ENCODE measurements at places on chromosomes 5 and 9.

- no peak for DNase-seq
Observed at GRCh38 chr9:116286297-116286696, 132.7 kb downstream of the PAPPA start.

DNA sequence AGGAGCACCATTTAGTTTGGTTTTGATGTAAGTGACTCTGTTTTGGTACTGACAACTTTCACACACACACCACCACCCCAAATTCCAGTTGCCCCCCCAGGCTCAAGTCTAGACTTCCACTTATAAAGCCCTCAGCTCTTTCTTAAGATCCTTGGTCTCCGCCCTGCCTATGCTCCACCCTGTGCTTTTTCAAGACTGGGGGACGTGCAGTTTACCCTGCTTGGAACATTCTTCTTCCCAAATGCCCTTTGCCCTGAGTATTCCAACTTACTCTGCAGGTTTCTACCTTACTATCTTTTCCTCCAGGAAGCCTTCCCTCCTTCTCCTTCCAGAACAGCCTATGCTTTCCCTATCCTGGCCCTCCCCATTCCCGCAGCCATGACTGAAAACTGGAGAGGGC lies 1.5 kb upstream of the TRIM14 start:
- DNase-seq = no peak

- DNase-seq = no peak
Observed at GRCh38 chr9:36991516-36992134, 42.4 kb downstream of the PAX5 start.

DNA sequence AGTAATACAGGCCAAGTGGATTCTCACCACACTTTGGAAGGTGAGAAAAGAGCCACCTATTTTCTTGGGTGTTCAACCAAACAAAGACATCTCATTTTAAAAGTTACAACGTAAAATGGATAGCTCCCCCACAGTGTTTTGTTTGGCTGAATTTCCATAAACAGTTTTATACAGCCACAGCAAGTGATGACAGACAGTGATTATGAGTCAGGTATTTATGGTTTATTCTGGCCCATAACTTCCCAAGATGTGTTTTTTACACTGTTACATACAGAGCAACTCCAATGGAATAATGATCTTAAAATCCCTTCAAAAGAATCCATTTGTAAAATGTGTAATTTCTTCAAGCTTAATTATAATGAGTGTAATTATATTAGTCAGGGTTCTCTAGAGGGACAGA lies 421.3 kb downstream of the TLE1 start:
- DNase-seq = no peak

DNA sequence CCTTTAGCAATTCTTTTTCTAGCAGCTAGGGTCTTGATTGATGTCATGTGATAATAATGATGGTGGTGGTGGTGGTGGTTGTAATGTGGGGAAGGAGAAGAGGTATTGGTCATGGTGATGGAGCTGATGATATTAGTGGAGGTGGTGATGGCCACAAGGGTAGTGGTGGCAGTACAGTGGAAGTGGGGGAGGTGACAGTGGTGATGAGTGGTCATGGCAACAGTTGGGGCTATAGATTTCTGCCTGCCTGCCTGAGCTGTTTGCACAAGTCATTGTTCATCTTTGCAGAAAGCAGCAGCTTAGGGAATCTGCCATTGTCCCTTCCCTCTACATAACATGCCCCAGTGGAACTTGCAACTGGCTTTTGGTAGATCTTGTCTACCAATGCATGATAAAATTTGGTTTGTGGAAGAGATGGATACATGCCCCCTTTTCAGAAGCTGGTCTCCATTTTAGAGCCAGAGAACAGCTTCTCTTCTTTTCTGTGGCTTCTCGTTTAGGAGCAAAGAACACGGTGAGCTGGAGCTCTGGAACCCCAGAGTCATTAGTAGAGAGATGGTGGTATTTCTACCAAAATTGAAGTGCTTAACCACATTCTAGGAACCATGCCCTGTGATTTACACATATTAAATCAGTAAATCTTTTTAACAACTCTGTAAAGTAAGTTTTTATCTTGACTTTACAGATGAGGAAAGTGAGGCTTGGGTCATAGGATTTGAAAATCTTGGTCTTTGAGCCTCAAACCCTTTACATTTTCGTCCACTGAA lies 100.3 kb downstream of the AOPEP start:
- no peak for DNase-seq

GRCh38 chr5:107425541-107426031 lies 245.2 kb downstream of the EFNA5 start:
- DNase-seq = peak; percentile 81

DNA sequence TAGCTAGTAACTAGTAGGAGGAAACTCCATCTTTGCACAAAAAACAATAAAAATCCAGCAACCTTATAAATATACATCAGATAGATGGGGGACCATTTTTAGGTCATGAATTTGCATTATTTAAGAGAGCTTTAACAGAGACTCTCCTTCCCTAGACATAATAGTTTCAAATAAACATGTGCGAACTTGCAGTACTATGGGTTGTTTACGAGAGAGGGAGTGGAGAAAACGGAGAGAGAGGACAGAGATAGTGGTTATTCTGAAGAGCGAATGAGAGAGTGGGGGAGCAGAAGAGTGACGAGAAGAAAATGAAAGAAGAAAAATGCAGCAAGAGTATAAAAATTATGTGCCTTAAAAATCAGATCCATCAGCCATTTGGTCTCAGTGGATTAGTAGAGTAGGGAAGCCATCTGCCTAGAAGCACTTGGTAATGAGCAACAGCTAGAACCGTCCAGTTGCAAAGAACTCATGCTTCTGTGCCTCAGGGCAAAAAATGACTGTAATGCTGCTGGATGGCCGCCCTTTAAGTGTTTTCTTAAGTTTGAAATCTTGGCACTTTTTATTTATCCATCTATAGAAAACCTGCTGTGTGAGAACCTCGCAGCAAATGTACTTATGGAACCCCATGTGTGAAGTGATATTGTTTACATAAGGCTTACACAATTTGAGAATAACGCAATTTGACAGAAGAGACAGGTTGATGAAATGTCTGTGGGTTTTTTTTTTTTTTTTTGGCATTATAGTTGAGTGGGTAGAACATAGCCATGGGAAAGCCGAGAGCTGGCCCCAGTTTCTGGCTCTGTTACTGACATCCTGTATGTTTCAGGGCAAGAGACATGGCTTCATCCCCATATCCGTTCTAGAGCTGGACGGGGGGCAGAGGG lies 95.6 kb upstream of the ZNF608 start:
- DNase-seq = no peak

DNA sequence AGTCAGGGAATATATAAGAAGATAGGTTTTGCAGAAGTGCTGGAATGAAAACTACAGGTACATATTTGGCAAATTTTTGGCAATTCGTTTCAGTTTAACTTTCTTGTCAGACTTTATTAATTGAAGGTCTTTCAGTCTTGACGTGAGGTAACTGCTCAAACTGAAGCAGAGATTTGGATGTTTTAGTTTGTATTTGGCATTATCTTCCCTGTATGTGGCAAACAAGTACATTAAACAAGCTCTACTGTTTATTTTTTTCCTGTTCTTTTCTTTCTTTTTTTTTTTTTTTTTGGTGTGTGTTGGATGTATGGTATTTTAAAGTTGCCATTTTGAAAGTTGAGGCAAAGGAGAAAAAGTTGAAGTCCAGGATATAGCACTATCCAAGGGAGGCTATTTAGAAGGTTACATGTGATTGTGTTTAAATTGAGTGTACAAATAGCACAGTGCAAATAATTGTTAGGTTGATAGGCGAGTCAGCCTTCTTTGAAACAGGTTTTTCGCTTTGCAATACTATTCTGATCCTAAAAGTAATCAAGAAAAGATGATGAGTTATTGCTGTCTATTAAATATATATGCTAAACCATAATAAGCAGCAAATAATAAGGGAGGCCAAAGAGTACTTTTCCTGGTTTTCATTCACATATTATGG lies 2.2 kb downstream of the PBX3 start:
- DNase-seq = no peak

- no peak for DNase-seq
Observed at GRCh38 chr5:54736003-54736797, 218.6 kb downstream of the SNX18 start.

DNA sequence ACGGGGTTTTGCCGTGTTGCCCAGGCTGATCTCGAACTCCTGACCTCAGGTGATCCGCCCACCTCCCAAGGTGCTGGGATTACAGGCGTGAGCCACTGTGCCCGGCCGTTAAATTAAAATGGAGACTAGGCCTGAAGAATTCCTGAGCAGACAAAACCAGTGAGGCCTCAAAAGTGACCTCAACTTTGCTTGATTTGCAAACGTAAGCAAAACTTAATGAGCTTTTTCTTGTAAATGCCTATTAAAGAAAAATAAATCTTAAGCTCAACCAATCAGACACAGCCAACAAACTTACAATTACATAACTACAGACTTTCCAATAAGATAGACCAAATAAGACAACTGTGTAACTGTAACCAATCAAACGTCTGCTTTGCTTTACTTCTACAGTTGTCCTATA lies 111.3 kb upstream of the SEMA6A start:
- no peak for DNase-seq

GRCh38 chr5:10434392-10434791 lies 7.3 kb upstream of the ROPN1L start:
- DNase-seq = no peak

DNA sequence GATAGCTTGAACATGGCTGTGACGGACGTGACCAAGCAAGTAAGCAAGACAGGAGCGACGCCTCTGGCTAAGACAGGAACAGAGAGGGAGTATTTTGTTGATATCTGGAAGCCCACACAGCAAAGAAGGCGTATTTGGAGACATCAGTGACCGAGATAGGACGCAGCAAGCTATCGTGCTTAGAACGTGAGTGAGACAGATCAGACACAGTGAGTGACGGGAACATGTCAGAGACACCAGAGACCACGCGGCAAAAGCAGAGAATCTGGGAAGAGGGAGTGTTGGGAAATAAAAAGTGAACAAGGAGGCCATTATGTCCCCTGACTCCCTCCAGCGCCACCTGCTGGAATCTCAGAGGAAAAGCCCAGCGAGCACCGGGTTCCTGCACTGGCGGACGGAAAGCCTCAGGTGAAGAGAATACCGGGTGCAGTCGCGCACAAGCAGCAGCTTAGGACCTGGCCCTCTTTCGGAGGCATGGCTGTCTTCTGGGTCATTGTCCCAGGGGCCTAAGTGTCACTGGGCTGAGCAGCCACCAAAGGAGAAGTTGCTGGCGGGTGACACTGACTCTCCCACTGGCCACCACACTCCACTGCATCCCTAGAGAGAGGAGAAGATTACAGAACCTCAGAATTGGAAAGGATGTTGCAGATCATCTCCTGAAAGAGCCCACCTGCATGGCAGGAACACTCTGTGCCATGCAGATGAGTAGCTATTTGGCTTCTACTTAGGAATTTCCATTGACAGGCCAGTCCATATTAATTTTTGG lies 99.1 kb downstream of the FBXO38 start:
- no peak for DNase-seq

GRCh38 chr5:35117967-35118366 lies 70.2 kb upstream of the AGXT2 start:
- peak; percentile 10 for DNase-seq

- no peak for DNase-seq
Observed at GRCh38 chr5:109468288-109468676, 58.5 kb upstream of the PJA2 start.

DNA sequence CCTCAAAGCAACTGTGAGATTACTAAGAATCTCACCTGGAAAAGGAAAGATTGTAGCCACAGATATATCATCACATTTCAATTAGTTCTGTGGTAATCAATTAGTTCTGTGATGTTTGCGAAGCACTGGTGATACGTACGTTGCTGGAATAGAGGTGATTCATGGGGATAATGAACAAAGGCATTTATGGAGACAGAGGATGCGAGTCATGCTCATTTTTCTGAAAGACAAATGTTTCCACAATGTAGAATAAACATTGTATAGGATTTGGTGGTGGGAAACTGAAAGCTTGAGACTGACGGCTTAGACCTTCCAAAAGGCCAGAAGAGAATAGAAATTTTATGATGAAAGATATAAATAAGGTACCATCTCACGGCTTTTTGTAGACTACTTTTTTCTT lies 507.3 kb upstream of the TYRP1 start:
- DNase-seq = peak; percentile 7

DNA sequence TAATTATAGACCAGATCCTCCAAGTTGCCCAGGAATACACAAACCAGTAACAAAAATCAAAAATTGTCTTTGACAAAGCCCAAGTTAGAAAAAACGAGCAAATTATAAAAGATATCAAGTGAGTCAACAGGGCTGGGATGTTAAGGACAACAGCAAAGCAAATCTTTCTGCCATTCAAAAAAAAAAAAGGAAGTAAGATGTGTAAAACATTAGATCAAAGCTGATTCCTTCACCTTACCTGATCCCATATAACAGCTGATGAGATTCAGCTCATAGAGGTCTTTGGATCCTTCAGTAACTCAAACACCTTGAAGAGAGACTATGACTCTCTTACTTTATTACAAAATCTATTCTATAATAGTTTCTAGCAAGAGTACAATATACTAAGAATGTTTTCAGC lies 100.9 kb downstream of the STRBP start:
- no peak for DNase-seq

GRCh38 chr5:149820536-149821510 lies 90.7 kb downstream of the PPARGC1B start:
- no peak for DNase-seq

DNA sequence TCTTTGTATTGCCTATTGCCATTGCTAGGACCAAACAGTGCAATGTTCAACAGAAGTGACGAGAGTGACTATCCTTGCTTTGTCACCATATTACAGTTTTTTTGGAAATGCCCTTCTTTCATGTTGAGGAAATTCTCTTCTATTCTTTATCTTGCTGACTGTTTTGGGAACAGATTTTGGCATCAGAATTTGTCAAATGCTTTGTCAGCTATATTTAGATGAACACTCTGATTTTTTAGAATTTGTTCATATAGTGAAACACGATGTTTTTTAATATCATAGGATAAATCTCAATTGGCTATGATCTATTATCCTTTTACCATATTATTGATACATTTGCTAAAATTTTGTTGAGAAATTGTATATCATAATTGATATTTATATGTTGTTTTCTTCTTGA lies 31.4 kb downstream of the FBN2 start:
- DNase-seq = no peak

- DNase-seq = no peak
Observed at GRCh38 chr5:60262576-60263295, 369.2 kb upstream of the PDE4D start.
